Hematopoietic multipotent progenitor cell treated with erythropoietin and hydrocortisone succinate and interleukin-3 and kit ligand, for 15 days (in vitro differentiated cells): ENCODE measurements at places on chromosomes 2 and 18.

DNA sequence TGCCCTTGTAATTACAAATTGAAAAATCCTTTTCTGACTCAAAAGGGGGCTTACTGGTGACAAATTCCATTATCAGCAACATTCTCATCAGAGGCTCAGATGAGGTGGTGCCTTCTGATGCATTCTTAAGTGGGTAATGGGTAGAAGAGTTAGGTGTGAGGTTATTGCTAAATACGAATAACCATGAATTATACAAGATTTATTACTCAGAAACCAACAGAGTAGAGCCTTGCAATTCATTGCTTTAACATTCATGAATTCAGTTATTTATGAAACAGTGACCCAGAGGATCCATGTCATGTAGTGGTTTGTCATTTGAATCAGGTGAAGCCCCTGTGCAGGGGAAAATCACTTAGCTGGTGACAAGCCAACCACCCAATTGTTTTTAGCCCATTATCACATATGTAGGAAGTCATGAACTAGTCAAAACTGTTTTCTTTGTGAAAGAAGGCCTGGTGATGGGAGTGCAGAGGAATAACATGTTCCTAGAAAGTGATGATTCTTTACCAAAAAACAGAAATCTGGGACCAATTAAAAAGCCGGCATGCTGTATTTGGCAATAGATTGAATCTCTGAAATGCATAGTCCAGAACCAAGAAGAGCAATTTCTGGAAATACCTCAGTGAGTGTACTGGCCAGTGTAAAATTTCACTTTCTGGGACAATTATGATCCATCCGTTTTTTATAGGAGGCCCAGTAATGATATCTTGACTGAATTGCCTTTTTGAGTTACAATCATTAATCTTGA is 70.2 kb downstream of the CRIM1 start:
- DNase-seq = no peak

- no peak for DNase-seq
Observed at GRCh38 chr2:176084611-176085119, 903 bp upstream of the EVX2 start.

DNA sequence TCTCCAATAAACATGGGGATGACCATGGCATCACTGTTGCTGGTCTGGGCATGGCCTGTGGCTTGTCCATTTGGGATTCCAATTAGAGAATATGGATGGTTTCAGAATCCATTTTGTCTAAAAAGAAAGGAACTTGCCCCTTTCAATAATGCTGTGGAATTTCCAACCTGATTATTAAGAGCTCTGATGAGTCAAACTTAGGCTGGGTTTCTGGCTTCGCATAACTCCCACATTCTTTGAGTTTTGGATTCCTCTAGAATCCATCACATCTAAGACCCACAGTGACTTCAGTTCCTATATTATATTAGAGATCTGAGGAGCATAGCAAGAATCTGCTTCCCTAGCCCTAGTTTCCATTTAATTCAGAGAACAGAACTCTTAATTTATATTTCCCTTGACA is 531.5 kb downstream of the TNS1 start:
- DNase-seq = no peak

- DNase-seq = no peak
Observed at GRCh38 chr18:6714010-6714409, 15.5 kb upstream of the ARHGAP28 start.
